ENCODE measurements at places on chromosomes 1 and 21.
A peak's percentile ranks its signal among the peaks of the same experiment; 100 is the strongest.

DNA sequence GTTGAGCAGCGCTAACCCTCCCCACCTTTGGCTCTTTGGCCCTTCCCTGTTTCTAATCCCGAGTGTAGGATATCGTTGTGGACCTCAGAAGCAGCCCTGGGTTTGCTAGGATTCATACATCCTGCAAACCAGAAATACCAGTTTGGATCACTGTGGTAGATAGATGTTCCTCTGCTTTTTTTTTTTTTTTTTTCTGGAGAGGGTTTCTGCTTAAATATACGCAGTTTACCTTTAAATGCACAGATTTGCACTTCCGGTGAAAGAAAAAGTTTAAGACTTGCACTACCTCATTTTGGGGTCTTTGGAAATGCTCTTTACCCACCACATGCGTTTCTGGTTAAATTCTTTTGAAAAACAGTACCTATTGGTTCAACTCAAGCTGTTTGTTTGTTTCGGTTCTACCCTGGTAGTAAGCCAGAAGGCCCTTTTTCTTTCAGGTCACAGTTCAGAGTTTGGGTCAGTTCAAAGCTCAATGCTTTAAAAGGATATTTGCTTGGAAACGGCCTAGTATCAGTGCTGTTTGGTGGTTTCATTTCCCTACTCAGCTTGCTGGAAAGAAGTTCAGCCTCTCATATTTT is 908 bp downstream of the DDI2 start:
- no peak for DNase-seq

GRCh38 chr1:79113836-79114235 is 107.3 kb upstream of the ADGRL4 start:
- no peak for DNase-seq

DNA sequence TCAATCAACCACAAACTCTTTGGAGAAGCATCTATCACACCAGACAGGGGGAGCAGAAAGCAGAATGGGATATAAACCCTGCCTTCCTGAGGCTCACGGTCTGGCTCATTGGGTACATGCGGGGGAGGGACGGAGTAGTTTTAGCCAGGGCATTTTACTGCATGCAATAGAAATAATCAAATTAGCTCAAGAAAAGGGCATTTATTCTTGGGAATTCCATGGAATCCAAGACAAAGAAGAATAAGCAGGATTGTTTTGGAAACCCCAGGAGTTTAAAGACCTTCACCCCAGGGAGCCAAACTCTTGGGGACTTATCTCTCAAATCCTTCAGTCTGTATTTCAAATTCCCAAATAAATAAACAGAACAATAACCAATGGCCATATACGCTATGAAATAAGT is 5.2 kb upstream of the KAZN start:
- DNase-seq, result no peak

GRCh38 chr1:74005533-74005932 is 192.4 kb downstream of the LRRIQ3 start:
- DNase-seq, result no peak

- no peak for DNase-seq
Observed at GRCh38 chr1:158646465-158646864, 40.0 kb downstream of the SPTA1 start.

DNA sequence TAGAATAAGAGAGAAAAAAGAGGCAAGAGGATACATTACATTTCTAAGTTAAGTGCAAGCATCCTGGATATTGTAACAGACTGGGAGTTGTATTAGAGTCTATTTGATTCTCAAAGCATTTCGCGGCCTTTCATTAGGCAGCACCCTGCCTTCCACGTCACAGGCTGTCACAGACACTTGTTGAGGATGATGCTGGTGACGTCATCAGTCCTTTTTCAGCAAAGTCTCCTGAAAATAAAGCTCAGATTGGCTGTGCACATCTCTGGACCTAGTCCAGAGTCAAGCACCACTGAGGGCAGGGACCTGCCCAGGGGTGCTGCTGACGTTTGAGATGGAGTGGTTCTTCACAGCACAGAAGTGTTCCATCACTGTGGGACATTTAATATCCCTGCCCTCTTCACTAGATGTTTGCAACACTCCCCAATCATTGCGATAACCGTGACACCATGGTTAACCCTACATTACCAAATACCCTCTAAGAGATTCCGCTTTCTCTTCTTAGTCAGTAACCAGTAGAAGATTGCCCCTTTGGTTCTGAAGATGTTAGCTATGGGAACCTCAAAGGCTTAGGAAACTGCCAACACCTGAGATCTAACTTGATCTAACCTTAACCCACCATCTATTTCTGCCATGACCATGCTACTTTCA is 72.7 kb upstream of the F3 start:
- no peak for DNase-seq

DNA sequence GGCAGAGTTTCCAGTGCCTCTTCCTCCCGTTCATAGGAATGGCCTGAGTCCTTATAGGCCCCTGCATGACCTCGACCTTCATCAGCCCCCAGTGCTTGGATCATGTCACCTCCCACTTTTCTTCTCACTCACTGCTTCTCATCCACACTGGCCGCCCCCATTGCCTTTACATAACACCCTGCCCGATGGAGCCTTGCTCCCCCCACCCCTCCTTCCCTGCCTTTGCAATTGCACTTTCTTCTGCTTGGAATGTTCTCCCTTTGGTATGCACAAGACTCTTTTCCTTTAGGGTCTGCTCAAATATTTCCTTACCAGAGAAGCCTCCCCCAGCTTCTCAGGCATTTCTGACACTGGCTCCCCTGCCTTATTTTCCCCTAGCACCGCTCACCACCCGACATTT is 125.2 kb upstream of the KCNJ6 start:
- DNase-seq, result no peak

DNA sequence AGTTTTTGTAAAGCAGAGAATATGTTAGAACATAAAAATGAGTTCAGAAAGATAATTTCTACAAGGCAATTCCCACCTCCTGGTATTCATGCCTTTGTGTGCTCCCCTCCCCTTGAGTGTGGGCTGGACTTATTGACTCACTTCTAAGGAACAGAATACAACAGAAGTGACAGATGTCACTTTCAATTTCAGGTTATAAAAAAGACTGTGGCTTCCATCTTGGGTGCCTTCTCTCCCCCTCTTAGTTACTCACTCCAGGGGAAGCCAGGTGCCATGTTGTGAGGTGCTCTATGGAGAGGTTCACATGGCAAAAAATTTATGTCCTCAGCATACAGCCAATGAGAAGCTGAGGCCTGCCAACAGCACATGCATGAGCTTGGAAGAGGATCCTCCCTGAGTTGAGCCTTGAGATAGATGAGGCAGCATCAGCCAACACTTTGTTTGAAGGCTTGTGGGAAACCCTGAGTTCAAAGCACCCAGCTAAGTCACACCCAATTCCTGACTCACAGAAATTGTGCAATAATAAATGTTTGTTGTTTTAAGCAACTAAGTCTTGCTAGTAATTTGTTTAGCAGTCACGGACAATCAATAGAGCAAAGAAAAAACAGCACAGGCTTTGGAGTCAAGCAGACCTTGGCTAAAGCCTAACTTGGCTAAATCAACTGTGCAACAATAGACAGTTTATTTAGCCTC is 73.5 kb upstream of the NGF start:
- no peak for DNase-seq

DNA sequence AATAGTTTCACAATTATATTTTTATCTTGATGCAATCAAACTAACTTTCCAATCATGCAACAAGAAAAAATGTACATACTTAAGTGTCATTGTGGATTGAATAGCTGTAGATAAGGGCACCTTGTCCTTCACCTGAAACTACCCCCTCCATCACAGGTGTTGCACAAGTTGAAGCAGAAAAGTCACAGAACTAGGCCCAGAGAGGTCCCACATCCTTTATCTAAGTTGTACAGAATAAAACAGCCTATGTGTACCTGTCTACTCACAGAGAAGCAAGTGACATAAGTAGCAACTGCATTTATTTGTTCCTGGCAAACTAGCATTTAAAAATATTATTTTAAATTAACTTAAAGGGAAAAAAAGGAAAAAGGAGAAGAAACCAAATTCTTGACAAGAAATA is 256.8 kb downstream of the FAF1 start:
- DNase-seq, result no peak

DNA sequence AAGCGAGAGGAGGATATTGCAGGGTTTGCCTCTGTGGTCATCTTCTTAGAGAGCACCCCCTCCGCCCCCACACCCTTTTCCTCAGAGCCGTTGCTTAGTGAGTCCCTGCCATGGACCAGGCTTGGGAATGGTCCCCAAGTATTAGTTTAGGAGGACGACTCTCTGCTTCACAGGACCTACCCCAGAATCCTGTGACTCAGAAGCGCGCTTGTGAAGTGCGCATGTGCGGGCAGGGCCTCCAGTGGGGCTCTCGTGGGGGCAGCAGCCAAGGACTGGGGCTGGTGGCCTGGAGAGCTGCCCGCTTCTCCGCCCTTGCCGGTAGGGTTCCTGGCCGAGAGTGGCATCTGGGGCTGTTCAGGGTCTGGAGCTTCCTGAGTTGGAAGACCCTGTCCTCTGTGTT is 37.3 kb upstream of the HMGN1 start:
- peak; percentile 20 for DNase-seq

DNA sequence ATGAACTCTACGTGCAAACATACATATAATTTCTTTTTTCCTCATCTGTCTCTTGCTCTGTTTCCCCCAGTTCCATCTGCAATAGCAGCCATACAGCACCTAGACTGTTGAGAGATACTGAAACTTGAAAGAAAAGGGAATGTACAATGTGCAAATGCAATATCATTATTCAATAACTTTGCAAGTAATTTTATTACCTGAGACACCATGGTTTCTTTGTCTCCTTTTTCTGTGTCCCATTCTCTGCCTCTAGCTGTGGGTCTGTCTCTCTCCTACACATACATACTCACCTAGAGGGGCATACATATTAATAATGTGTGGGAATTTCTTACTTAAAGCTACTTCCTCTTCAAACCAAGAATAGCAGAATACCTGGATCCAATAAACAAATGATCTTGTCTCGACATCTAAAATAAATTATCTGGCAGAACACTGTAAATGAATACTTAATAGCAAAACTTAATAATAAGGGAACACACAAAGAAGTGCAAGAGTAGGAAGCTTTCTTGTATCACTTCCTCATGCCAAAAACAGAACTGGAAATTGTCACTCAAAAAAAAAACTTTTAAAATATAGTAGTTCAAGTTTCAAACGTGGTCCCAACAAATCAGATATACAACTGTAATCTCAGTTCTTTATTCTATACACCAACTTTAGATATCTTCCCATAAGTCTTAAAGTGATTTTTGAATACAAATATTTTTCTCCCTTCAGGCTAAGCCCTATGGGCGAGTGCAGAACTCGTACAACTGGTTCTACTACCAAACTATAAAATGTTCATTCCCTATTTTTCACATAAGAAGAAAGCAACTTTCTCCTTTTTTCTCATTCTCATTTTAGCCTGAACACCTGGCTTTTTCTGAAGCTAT is 194.6 kb downstream of the NRIP1 start:
- no peak for DNase-seq

DNA sequence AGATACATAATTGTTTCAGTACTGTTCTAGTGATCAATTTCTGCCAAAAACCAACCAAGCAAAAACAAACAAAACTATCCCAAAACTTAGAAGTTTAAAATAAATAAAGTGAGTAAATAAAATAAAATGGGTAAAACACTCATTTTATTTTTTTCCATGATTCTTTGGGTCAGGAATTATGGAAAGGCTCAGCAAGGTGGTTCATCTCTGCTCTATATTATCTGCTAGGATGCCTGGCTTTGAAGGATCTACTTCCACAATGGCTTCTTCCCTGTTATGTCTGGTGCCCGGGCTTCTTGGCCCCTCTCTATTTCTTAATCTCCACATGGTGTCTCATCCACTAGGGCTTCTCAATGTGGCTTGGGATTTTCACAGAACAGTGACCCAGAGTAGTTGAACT is 29.1 kb upstream of the ADAMTS1 start:
- no peak for DNase-seq

- no peak for DNase-seq
Observed at GRCh38 chr1:80064524-80064923, 1058.0 kb upstream of the ADGRL4 start.

GRCh38 chr1:10438677-10439163 is 8.5 kb downstream of the CENPS start:
- DNase-seq, result no peak

- DNase-seq, result no peak
Observed at GRCh38 chr1:168488138-168488537, 55.7 kb downstream of the XCL2 start.

- no peak for DNase-seq
Observed at GRCh38 chr1:41101076-41101475, 79.6 kb upstream of the SLFNL1 start.

- DNase-seq, result no peak
Observed at GRCh38 chr1:116347696-116348095, 25.3 kb upstream of the ATP1A1 start.

DNA sequence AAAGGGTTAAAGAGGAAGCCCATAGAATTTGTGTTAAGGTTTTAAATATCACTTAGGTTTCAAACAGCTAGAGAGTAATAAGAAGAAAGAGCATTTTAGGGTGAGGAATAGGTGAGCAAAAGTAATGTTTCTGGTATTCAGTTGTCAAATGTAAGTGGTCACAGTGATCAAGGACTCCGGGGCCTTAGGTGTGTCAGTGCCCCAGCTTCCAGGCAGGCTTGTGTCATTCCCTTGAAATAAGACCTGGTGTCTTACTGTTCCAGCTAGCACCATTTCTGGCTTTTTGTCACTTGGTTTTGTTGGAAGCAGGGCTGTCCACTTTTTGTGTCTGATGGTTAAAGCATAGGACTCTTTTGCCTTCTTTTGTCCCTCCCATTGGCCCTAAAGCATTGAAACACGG is 69.6 kb downstream of the DYRK1A start:
- DNase-seq, result no peak

GRCh38 chr1:29505532-29506220 is 269.4 kb downstream of the PTPRU start:
- no peak for DNase-seq

GRCh38 chr1:50783286-50783685 is 176.8 kb downstream of the FAF1 start:
- DNase-seq, result no peak

DNA sequence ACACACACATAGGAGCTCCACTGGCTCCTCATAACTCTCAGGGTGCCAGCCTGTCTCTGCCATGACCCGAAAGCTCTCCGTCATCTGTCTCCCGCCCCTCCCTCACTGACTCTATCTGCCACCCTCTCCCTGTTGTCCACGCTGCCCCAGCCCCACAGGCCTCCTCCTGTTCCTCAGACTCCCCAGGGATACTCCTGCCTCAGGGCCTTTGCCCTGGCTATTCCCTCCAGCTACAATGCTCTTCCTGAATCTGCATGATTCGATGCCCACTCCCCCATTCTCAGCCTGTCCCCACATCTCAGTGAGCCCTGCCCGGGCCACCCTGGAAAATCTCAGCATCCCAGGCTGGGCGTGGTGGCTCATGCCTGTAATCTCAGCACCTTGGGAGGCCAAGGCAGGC is 24.6 kb upstream of the DNAJC11 start:
- DNase-seq, result no peak

Data from activated CD8-positive, alpha-beta memory T cell treated with anti-CD3 and anti-CD28 coated beads, Interleukin-2, amount 50 U/mL, for 4 hours (primary cell).